MCF 10A (cell line): ENCODE measurements at places on chromosomes 4 and X. TPM values are rescaled to one million over a fixed set of nuclear protein-coding genes. Genes with fewer than 3 reads are reported as not detected.

GRCh38 chr4:6566391-6567190 is 8.4 kb upstream of the MAN2B2 start:
- DNase-seq = no peak

DNA sequence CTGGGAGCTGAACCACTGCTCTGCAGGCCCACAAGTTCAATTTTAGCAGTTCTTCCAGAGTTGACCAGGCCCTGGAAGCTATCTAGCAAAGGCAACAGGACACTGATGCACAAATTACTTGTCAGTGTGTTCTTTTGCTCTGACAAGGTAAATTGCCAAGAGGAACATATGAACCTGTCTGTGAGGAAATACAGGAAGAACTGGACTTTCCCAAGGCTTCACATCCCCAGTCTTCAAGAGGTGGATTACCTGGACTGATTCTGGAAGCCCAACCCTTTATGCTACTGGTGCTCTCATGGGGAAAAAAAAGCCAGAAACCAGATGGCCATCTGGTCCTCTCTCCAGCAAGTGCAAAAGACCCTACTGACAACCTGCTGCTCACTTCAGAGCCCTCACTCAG is 1.9 kb upstream of the TMEM185A start:
- DNase-seq = no peak

DNA sequence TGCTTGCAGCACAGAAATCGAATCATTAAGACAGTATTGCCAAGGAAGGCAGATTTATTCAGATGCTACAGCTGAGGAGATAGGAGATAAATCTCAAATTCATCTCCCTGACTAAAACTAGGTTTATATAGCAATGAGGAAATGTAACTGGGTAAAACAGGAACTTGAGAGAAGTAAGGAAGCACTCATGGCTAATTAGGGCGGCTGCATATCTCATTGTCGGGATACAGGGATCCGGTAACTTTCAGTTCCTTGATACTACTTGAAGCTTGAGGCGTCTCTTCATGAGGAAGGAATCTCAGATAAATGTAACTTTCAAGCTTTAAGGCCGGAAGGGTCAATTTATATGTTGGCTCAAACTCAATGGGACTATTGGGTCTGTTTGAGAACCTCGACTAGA is 129.2 kb upstream of the WDR1 start:
- no peak for DNase-seq

SATL1 gene
- total RNA-seq = not detected in 2 replicates

TCP11X2 gene
- total RNA-seq = not detected in 2 replicates

SOX3 gene
- not detected in 2 replicates for total RNA-seq
